ENCODE measurements at places on chromosomes 2 and 18. TPM values are rescaled to one million over a fixed set of nuclear protein-coding genes. Genes with fewer than 3 reads are reported as not detected.

- H3K27ac ChIP-seq: peak overlapping the region; percentile 44
- H3K4me3 ChIP-seq: peak overlapping the region; percentile 79
- peaks cover 37% of the 10 kb centered on the region for H3K4me1 ChIP-seq
- no peaks in the 10 kb centered on the region for H3K36me3 ChIP-seq
- DNase-seq: no peak
- peaks cover 22% of the 10 kb centered on the region for H3K27me3 ChIP-seq
Observed at GRCh38 chr18:39840856-39841481, 2114.1 kb upstream of the PIK3C3 start.

DNA sequence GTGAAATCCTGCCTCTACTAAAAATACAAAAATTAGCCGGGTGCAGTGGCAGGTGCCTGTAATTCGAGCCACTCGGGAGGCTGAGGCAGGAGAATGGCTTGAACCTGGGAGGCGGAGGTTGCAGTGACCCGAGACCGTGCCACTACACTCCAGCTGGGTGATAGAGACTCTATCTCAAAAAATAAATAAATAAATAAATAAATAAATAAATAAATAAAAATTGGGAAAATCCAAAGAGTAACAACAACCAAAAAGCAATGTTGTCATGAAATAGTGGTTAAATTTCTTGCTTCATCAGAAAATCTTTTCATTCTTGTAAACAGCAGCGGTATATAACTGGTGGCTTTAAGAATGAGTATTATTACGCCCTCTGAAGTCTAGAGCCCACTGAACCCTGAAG lies 54.4 kb downstream of the HEATR5B start:
- DNase-seq: no peak
- no peak overlapping the region for H3K4me3 ChIP-seq
- peaks cover 39% of the 10 kb centered on the region for H3K36me3 ChIP-seq
- H3K4me1 ChIP-seq: no peaks in the 10 kb centered on the region
- H3K27ac ChIP-seq: no peak overlapping the region

- peaks cover 36% of the 10 kb centered on the region for H3K4me1 ChIP-seq
- peaks cover 4% of the 10 kb centered on the region for H3K36me3 ChIP-seq
- DNase-seq: no peak
- no peak overlapping the region for H3K27ac ChIP-seq
- no peak overlapping the region for H3K4me3 ChIP-seq
Observed at GRCh38 chr2:111171337-111171930, 50.7 kb downstream of the BCL2L11 start.

DNA sequence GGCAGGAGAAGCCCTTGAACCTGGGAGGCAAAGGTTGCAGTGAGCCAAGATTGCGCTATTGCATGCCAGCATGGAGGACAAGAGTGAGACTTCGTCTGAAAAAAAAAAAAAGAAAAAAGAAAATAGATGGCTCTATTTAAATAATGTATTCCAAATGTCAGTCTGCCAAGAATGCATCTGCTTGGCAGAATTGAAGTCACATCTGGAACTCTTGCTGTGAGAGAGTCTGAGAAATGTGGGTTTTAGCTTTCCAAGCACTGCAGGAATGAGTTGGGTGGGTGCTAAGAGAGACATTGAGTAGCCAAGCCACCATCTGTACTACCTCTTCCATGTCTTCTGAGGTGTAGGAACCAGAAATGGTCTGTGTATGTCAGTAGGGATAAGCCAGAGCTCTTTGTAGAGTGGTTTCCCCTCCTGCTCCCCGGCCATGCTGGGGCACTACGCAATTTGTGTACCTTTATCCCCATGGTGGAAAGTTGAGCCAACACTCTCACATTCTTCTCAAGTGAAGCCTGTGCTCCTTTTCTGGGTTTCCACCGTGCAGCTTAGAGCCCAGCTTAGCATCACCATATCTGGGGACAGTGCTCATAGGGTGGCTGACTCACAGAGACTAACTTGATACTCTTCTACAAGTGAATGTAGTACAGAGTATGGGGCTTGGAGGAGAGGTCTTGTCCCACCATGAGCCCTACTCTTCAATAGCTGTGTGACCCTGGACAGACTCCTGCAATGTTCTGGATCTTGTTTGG lies 25.3 kb downstream of the IL1F10 start:
- no peak for DNase-seq
- no peaks in the 10 kb centered on the region for H3K4me1 ChIP-seq
- H3K36me3 ChIP-seq: no peaks in the 10 kb centered on the region

- H3K4me1 ChIP-seq: peaks cover 31% of the 10 kb centered on the region
- H3K27ac ChIP-seq: no peak overlapping the region
- H3K4me3 ChIP-seq: no peak overlapping the region
- H3K27me3 ChIP-seq: peaks cover 10% of the 10 kb centered on the region
Observed at GRCh38 chr2:106028192-106028591, 165.9 kb downstream of the UXS1 start.

DNA sequence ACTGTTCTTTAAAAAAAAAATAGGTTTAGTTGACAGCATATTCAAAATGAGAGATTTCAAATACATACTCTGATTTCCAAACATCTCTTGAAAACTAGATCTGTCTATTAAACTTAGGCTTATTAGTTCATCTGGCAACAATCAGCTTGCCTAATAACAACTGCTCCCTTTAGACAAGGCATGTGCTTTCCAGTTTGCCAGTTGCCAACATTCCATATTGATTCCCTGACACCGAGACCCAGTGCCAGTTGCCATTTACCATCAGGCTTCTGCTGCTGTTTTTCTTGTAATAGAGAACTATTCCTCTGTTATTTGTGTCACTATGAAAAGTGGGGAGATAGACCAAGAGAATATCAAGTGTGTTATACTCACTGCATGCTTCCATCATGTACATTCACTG lies 256.0 kb downstream of the C1D start:
- H3K4me1 ChIP-seq: no peaks in the 10 kb centered on the region
- no peak overlapping the region for H3K4me3 ChIP-seq
- no peak for DNase-seq
- H3K36me3 ChIP-seq: peaks cover 8% of the 10 kb centered on the region

DNA sequence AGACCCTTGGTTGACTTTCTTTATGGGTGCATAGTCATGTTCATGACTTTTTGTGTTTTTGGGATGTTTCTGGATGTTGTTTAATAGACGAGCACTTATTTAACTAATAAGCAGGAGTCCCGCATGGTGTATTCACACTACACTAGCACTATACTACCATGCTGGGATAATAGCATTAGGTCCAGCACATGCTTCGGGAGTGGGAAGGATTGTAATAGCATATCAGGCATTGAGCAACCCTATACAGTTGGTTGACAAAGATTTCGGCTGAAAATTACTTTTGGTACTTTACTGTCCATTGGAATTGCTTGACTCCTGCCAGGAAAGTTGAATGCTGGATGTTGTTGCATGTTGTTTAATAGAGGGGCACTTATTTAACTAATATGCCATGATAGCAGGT lies 2.8 kb downstream of the SH3RF3 start:
- no peak overlapping the region for H3K27ac ChIP-seq
- peaks cover 9% of the 10 kb centered on the region for H3K4me1 ChIP-seq
- no peak for DNase-seq
- no peaks in the 10 kb centered on the region for H3K36me3 ChIP-seq
- H3K4me3 ChIP-seq: no peak overlapping the region
- peaks cover 82% of the 10 kb centered on the region for H3K27me3 ChIP-seq

DNA sequence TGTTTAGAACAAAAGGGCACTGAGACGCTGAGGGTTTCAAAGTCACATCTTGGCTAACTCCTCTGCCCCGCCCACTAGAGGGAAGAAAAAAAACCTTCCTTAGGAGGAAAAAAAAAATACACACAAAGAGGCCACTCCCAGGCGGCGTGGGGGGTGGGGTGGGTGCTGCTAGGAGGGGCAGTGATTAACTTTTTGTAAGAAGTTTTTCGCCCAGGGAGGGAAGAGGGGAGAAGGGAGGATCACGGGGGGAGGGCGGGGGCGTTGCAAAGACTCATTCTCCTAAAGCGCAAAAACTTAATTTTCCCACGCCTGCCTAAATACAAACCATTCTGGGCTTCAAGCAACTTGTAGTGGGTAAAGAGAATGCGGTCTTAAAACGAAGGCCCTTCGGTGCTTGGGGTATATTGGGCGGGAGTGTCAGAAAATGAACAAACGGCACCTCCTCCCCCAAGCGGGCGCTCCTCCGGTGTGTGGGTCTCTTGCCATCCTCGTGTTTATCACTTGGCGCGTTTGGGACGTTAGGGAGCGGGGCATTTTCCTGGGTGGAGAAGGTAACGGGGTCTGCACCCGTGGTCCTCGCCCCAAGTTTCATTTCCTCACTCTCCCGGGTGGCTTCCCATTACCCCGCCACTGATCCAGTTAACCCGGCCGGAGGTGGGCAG lies 1.7 kb downstream of the CXCR4 start:
- H3K27ac ChIP-seq: no peak overlapping the region
- peak overlapping the region; percentile 47 for H3K4me3 ChIP-seq
- H3K4me1 ChIP-seq: peaks cover 25% of the 10 kb centered on the region

GRCh38 chr2:79039944-79040343 lies 14.4 kb downstream of the REG3G start:
- no peak for DNase-seq
- no peak overlapping the region for H3K4me3 ChIP-seq
- H3K4me1 ChIP-seq: peaks cover 2% of the 10 kb centered on the region
- peaks cover 10% of the 10 kb centered on the region for H3K27me3 ChIP-seq
- no peak overlapping the region for H3K27ac ChIP-seq

DNA sequence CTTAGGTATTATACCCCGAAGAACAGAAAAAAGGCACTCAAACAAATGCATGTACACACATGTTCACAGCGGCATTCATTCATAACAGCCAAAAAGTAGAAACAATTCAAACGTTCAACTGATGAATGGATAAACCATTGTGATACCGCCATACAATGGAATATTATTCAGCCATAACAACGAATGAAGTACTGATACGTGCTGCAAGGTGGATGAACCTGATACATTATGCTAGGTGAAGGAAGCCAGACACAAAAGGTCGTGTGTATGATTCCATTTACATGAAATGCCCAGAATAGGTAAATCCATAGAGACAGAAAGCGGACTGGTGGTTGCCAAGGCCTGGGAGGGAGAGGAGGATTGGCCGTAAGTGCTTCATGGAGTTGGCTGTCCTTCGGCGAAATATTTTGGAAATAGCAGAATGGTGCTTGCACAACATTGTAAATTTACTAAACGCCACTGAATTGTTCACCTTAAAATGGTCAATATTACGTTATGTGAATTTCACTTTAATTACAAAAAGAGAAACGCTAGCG lies 750 bp upstream of the RMP24 start:
- peak overlapping the region; percentile 95 for H3K4me3 ChIP-seq
- H3K4me1 ChIP-seq: peaks cover 26% of the 10 kb centered on the region
- no peak for DNase-seq
- peak overlapping the region; percentile 98 for H3K27ac ChIP-seq
- no peaks in the 10 kb centered on the region for H3K27me3 ChIP-seq

Gene RBM44
- 0.69 TPM for total RNA-seq

Gene ABCB11
- 0.18 TPM for total RNA-seq

Gene COL6A3
- 544 TPM for total RNA-seq

Gene UNC50
- total RNA-seq: 45.0 TPM

Gene GPR45
- total RNA-seq: not detected

All from mesothelial cell of epicardium (in vitro differentiated cells).